ENCODE measurements at places on chromosomes 5 and 9.

GRCh38 chr5:134649163-134649835, 714 bp downstream of the SEC24A start:
- peak; percentile 41 for DNase-seq

DNA sequence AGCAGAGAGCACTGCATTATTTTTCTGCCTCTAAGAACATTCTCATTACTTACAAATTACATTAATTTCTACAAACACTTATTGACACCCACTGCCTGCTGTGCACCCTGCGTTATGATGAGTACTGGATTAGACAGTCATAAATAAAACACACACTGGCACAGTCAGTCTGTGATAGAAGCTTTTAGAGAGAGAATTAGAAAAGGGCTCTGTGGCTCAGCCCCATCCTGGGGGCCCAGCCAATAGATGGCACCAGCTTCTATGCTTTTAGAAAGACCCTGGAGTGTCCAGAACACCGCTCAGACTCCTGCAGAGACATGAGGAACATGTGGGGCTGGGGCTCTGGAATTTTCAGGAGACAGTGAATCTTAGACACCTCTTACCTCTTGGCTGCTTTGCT, 61.0 kb upstream of the RAPGEF1 start:
- no peak for DNase-seq

DNA sequence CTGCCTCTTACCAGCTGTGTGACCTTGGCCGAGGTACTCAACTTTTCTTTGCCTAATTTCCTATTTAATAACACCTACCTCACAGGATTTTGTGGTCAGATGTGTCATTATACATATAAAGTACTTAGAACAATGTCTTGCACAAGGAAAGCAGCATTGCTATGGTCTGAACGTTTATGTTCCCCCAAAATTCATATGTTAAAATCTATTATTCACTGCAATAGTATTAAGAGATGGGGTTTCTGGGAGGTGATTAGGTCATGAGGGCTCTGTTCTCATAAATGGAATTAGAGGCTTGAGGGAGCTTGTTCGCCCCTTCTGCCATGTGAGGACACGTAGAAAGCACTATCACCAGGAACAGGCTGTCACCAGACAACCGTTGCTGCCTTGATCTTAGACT, 10.9 kb upstream of the RNF145 start:
- DNase-seq = no peak

DNA sequence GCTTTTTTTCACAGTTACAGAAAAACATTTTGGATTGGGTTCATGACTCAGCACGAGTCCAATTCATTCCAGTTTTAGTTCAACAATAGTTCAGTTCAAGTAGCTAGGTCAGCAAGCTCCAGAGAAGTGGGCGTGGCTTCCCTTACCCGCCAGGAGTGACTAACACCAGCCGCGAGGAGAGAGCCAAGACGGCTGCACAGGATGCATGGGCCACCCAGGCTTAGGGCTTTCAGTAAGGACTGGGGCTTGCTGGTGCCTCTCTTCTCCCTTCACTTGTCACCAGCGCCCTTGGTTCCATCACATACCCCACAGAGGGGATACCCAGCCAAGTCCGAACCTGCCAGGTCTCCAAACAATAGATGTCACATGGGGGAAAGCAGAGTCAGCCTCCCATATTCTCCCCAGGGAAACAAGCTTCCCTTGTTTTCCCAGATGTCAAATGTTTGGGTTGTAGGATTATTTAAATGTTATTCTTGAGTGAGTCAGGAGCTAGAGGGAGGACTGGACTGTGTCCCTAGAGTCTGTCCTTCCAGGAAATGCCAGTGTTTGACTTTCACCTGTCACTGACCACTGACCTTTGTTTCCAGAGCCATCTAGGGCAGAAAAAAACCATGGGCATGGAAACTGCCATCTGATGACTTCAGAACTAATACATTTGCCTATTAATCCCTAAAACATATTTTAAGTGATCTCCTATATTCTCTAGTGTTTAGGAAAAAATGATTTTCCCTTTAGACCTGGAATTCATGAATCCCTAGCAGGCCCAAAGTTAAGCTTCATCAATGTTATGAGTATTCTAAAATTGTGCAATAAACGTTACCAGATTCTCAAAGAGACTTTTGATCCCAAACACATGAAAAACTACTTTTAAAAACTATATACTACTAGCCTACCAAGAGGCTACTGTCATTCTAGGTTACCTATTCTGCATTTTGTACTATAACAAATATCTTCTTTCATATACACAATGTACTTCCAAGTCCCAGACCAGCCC, 51.9 kb downstream of the NIPAL4 start:
- DNase-seq = peak; percentile 74

DNA sequence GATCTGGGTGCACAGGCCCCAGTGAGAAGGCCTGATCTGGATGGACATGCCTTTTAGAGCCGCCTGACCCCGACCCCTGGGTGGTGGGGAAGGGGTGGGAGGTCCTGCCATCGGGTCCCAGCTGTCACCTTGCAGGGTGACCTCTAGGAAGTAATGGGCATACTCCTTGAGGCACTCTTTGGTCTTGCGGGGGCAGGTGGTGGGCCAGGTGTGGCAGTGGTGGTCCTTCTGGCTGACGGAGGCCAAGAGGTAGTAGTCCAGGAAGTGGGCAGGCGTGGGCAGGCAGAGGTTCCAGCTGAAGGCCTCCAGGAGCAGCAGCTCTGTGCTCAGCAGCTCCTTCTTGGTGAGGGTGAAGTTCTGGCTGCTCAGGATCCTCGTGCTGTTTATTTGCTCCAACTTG, 30.0 kb downstream of the FABP6 start:
- no peak for DNase-seq

DNA sequence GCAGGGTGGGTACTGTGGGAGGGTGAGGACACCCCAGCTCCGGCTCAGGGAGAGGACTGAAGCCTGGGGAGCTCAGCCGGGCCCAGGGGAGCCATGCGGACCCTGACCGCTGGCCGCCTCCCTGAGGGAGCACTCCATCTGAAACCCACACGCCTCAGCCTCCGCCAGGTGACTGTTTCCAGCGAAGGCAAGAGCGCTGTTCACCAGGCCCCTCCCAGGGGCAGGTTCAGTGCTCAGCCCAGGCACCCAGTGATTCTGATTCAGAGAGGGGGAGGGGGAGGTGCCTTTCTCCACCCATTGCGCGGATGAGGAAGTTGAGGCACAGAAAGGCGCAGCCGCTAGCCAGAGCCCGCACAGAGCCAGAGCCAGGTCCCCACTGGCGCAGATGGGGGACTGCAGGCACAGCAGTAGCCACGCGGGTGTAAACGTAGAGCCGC, 27.0 kb downstream of the ADGRD2 start:
- no peak for DNase-seq

GRCh38 chr5:88889189-88890069, 6.4 kb upstream of the MEF2C start:
- no peak for DNase-seq

- no peak for DNase-seq
Measured at GRCh38 chr5:27682600-27682999, 644.2 kb upstream of the CDH9 start.

- no peak for DNase-seq
Measured at GRCh38 chr9:250039-250438, 35.4 kb downstream of the DOCK8 start.

GRCh38 chr5:116308391-116308790, 223.6 kb downstream of the COMMD10 start:
- DNase-seq = no peak

DNA sequence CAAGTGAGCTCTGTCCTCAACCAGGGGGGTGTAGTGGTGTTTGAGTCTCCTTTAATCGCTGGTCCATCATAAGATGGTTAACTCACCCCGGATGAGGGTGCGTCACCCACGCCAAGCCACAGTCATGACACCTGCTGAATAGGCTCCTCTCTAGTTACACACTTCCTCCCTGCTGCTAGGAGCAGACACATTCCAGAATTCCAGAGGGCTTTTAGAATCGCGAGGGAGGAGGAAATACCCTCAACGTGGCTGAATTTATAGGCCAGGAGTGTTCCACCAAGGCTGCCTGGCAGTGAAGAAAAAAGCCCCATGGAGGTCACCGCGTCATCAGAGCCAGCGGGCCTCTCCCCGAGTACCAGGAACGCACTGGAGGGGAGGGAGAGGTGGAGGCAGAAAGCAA, 5.1 kb downstream of the GLRX start:
- peak; percentile 43 for DNase-seq
